ENCODE measurements at places on chromosomes 5 and 9. TPM values are rescaled to one million over a fixed set of nuclear protein-coding genes. Genes with fewer than 3 reads are reported as not detected.

- no peak for DNase-seq
These were observed 219.3 kb upstream of the IER5L start for GRCh38 chr9:129397335-129397734.

DNA sequence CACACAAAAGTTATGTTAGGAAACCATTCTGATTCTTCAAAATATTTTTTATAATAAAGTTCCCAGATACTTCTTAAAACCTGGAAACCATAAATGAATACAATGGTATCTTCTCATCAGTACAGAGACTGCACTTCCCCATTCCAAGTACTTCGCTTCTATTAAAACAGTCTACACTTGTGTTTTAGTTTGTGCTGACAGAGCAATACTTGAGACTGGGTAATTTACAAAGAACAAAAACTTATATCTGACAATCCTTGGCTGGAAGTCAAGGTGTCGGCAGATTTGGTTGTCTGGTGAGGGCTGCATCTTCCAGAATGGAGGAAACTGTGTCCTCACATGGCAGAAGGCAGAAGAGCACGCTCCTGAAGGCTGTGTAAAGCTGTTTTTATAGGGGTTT lies 70.1 kb downstream of the RFX3 start:
- DNase-seq = no peak

- no peak for DNase-seq
These were observed 26.4 kb downstream of the ZNF366 start for GRCh38 chr5:72480841-72481240.

DNA sequence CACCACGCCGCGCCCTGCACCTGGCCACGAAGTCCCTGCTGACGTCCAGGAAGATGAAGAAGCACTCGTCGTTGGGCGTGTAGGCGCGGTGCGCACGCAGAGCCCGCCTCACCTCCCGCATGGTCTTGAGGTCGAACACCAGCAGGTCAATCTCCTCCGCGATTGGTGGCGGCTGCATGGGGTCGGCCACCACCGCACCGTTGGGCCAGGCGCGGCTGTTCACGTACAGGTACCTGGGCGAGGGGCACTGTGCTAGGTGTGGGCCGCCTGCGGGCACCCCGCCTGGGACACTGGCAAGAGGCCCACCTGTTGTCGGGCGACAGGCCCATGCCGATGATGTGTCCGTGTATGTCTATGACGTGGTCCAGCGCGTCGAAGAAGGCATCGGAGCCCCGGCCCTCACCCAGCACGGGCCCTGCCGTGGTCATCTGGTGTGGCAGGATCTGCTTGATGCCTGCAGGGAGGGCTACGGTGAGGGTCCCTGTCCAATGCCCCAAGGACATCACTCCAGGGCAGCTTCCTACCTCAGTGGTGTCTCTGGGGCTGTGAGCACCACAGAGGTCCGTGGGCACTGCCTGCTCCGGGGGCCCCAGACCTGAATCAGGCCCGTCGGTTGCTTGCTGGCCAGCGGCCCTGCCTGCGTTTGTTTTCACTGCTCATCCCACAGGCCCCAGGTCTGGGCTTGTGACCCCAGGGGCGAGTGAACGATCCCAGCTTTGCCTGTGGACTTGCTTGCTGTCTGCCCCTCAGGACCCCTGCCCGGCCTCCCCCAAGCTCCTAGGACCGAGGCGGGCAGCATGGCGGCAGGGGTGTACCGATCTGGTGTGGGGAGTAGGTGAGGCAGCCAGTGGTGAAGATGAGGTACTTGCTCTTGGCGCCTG lies 3.1 kb downstream of the FBXW5 start:
- no peak for DNase-seq

- peak; percentile 74 for DNase-seq
These were observed 30.9 kb downstream of the GALNT10 start for GRCh38 chr5:154221371-154221896.

GRCh38 chr9:37353791-37354190 lies 68.7 kb upstream of the GRHPR start:
- DNase-seq = no peak

- DNase-seq = no peak
These were observed 257.2 kb downstream of the KIAA0825 start for GRCh38 chr5:94361161-94361560.

GRCh38 chr5:447501-447900 lies 4.5 kb downstream of the EXOC3 start:
- DNase-seq = no peak

DNA sequence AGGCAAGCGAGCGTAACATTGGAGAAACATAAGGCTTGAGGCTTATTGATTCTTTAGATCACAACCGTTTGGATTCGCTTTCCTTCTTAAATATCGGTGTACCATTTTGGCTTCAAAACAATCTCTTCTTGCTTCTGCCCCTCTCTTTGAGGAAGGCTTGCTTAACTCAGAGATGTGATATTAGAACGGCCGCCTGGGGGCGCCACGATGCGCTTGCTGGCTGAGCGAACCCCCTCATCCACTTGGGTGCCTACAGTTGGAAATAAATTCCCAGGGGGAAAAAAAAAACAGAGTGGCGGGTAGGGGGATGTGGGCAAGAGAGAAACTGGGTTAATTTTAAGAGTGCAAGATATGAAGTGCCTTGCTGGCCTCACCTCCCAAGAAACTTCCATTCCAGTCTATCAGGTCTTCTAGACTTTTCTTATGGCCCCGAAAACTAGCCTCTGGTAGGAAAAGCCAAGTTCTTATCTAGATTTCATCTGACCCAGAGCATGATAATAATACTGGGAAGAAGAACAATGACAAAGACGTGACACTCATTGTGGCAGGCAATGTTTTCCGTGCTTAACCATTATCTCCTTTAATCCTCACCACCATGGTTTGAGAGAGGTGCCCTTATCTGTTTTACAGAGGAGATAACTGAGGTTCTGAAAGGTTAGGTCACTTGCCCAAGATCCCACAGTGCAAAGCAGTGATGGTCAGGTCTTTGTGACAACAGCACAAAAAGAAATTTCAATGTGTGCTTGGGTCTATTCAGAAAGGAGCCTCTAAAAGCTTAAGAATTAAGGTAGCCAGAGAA lies 115.8 kb downstream of the DPYSL3 start:
- DNase-seq = no peak

DNA sequence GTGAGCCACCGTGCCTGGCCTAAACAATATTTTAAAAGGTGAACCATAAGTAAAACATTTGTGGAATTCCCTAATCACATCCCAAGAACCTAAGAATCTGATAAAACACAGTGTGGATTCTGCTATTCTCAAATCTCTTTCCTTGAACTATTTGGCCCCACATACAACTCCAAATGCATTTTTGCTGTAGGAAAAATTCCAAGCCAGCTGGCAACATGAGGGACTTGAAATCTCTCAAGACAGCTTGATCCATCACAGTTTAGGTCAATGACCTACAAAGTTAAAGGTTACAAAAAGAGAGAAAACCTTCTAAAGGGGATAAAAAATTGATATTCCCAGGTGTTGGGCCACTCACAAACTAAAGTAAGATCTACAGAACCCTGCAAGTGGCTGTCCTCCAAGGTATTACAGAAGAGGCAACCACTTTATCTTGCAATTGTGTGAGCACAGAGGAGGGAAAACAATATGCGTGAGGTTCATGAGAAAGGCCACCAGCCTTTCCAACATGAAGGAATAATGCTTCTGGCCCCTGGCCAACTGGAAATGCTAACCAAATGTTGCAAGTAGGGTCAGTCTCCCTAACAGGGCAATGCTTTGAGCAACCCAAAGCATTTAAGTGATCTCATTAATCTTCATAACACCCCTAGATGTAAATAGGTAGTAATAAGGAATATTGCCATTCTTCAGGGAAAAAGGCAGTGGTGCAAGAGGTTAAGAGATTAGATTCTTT lies 221.4 kb downstream of the SEMA5A start:
- no peak for DNase-seq

DNA sequence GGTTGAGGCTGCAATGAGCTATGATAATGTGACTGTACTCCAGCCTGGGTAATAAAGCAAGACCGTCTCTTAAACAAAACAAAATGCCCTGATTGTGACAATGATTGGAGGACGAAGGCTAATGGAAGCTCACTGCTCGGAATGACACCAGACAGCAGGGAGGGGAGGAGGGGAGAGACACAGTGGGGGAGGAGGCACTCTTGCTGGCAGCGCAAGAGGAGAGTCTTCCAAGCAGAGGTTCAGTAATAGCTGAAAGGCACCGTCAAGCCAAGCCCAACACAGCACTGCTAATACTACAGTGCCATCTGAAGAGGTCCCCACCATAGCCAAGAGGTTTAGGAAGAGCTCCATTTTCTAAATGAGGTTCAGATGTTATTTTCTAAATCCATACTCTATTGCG lies 102.3 kb downstream of the GLDC start:
- no peak for DNase-seq

DNA sequence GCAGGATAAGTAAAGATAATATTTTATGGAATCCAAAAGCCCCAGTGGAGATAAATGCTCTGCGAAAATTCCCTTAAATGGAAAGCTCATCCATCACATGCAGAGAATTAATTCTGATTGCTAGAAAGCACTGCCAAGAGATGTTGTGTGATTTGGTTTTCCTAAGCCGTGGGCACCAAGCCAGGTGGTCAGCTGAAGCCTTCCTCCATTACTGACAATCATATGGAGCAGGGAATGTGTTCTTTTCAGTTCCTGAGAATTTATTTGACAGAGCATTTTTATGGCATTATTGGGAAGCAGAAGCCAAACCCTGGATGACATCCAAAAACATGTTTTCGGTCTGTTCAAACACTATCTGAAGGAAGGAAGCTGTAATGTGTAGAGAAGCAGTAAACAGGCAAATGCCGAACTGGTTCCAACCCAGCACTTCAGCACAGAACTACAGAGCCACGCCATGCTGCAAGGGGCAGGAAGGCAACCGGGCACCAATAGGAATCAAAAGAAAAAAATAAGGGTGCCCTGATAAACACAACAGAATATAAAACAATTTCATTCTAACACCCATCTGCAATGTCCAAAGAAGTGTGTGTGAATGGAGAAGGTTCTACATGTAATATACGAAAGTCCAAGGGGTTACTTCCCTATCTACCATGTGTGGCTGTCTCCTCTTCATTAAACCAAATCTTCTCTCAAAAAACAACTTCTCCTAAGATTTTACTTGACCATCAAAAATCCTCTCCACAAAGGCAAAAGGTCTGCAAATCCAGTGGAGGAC lies 12.3 kb downstream of the ARSB start:
- DNase-seq = no peak

DNA sequence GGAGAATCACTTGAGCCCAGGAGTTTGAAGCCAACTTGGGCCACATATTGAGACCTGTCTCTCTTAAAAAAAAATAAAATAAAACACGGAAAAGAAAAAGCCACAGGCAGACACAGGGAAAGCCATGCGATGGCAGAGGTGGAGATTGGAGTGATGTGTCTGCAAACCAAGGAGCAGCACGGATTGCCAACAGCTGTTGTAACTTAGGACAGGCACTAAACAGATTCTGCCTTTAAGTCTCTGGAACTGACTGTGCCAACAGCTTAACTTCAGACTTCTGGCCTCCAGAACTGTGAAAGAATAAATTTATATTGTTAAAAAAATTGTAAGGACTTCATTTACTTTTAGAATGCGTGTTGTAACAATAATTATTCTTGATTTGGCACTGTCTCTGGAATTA lies 318.5 kb upstream of the CHD1 start:
- DNase-seq = no peak

Gene CATSPER3
- total RNA-seq = 0.31 TPM

Gene ZNF883
- 1.1 TPM for total RNA-seq

Gene FAM163B
- not detected for total RNA-seq

Gene NKD2
- 2.3 TPM for total RNA-seq

Gene RBM18
- 28.6 TPM for total RNA-seq

Gene DTWD2
- 5.4 TPM for total RNA-seq

Gene DRD1
- not detected for total RNA-seq

Gene AJM1
- total RNA-seq = 6.4 TPM

Gene IL17B
- total RNA-seq = not detected

Gene ACTBL2
- total RNA-seq = not detected

Gene ZNF474
- not detected for total RNA-seq

Gene TMEM171
- total RNA-seq = not detected

Gene TERT
- total RNA-seq = 12.5 TPM

Measured in activated CD8-positive, alpha-beta T cell treated with anti-CD3 and anti-CD28 coated beads for 36 hours (primary cell).